ENCODE measurements at places on chromosomes 2 and 18.

GRCh38 chr2:189474526-189474925 is 33.3 kb downstream of the WDR75 start:
- DNase-seq = no peak

GRCh38 chr2:51812138-51812866 is 780.4 kb upstream of the NRXN1 start:
- no peak for DNase-seq

DNA sequence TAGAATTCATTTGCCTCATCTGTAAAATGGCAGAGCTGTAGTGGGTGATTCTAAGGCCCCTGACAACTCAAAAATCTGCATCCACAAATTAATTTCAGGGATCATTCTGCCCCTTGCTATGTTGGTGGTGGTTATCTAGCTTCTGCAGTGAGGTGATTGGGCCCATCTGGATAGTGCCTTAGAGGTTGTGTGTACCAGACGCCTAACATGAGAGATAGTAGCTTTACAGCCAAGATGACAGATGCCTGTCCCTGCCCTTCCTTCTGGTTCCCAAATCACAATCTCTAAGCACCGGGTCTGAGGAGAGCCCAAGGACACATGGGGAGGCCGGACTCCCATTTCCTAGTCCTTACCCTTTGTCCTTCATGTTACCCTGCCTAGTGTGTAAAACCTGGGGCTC is 51.1 kb upstream of the TNP1 start:
- no peak for DNase-seq

- DNase-seq = no peak
Measured at GRCh38 chr2:84481702-84482101, 22.6 kb upstream of the SUCLG1 start.

DNA sequence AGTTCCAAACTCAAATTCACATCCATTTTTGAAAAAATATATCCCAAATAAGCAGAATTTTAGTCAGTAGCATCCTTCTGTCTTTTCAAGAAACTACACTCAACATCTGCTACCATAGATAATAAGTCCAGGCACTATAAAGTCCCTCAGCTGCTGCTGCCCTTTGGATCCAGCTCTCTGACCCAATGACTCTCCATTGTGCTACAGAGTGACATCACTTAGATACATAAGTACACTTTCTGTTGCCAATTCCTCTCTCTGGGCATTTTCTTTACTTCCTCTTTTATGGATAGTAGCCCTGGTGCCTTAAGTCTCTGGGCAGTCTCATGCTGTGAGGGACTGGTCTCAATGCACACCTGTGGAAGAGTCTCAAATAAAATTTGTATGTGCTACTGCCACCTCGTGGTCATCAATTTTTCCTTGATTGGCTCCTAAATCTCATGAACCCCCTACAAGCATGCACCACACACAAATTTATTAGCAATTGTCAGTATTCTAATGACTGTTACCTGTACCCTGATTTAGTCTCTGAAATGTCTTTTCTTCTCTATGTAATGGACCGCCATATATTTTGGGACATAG is 219.2 kb downstream of the LRP1B start:
- DNase-seq = no peak

GRCh38 chr18:77061946-77062517 is 70.6 kb downstream of the MBP start:
- DNase-seq = no peak

- no peak for DNase-seq
Measured at GRCh38 chr2:37916512-37917082, 8.5 kb upstream of the RMDN2 start.

DNA sequence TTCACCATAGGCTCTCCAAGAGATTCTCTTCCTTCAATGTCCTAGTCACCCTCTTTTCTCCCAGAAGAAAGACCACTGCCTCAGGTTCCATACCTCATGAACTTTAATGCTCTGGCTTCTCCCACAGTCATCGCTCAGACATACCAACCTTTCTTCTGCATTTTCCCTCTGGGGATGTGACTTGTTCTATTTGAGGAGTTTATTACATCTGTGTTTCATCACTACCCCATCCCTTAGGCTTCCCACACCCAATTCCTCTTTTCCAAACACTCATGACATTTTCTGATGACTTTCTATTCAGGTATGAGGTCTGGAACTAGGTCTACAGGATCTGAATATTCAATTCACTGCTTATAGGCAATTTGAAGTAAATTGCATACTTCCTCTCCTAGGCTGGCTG is 298.6 kb upstream of the MAP2 start:
- DNase-seq = no peak

DNA sequence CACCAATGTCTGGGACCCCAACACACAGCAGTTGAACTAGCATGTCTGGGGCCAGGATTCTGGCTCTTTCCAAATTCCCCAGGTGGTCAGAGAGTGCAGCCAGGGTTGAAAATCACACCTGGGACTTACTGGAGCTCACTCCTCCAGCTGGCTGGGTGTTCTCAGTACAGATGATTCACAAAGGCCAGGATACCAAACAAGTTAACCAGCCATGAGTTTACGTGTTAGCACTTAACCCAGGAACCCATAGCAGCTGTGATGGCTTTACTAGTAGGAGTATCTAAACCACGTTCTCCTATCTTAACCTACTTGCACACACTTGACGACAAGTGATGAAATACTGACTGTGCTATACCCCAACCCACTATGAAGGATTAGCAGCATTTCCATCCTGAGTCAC is 222.8 kb downstream of the FBXO15 start:
- DNase-seq = no peak

All from bone marrow (tissue), 2 donors.